ENCODE measurements at places on chromosomes 7 and 10.

- no peak for DNase-seq
These were observed 79.0 kb downstream of the PRR15 start for GRCh38 chr7:29642494-29643155.

- no peak for DNase-seq
These were observed 174.3 kb downstream of the TCERG1L start for GRCh38 chr10:131137223-131137622.

DNA sequence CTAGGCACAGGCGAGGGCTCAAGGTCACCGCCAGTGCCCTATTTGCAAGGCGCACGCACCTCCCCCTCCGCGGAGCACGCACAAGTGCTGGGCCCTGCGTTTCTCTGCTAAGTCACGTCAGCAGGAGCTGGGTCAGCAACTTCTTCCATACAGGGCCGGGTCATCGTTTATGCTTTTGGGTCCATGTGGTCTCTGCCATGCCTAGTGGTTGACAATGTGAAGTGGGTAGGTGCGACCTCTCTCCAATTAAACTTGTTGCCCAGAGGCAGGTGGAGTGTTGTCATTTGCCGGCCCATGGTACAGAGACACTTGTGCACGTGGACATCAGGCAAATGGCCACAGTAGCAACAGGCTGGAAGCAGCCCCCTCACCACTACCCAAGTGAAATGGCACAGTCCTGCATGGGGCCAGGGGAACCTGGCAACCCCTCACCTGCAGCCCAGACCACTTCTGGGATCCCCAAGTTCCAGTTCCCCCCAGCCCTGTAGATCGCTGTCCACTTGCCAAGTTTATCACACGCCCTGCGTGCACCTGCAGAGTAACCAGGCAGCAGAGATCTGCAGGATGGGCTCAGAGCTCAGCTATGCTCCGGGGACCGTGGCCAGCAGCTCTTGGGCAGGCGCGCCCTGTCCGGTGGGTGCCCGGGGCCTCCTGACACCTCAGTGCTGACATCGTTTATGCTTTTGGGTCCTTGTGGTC, 86.1 kb upstream of the PPP2R2D start:
- no peak for DNase-seq

- no peak for DNase-seq
These were observed 34.6 kb upstream of the GLCCI1 start for GRCh38 chr7:7933915-7934526.

DNA sequence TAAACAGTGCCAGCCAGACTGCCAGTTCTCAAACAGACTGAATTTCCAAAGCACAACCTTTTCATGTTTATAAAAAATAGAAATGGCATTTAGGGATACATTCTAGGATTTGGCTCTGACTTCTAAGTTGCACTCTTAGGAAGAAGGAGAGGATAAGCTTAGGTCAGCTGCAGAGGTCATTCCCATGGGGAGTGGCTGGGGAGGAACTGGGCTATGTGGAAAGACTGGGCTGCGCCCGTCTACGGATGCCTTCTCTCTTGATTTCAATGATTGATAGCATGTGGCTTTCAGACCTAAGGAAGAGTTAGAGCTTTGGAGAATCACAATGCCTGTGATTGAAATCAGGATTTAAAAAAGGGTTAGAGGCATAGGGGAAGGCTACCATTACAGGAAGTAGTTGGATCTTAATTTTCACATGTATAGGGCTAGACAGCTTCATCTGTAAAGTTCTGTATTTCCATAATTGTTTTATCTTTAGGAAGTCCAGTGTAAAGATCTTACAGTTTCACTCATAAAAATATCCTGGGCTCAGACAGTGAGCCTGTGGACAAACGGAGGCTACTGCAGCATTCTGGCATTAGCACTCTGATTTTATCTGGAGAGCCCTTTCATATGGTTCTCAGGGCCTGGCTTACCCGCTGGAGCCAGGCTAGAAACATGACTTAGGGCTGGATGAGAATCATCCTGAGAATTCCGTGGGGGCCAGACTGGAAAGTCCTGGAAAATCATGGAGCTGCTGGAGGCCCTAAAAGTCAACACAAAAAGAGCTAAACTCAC, 29.5 kb downstream of the NUDT5 start:
- no peak for DNase-seq

GRCh38 chr7:126529254-126529653, 723.5 kb downstream of the GRM8 start:
- DNase-seq: no peak

GRCh38 chr7:24974026-24974832, 5.7 kb downstream of the OSBPL3 start:
- no peak for DNase-seq

DNA sequence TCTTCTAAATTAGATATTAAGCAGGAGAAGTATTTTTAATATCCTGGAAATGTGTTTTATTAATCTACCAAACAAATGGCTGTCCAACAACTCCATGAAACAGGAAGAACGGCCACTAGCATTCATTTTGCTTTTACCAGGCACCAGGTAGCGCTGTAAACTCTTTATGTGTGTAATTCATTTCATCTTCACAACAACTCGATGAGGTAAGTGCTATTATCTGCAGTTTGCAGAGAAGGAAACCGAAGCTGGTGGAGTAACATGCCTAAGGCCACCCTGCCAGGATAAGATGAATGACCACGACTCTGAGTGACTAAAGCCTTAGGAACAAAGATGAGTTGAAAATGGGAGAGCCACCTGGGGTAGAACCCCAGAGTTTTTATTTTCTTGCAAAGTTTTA, 101.2 kb downstream of the KIAA1217 start:
- DNase-seq: no peak

DNA sequence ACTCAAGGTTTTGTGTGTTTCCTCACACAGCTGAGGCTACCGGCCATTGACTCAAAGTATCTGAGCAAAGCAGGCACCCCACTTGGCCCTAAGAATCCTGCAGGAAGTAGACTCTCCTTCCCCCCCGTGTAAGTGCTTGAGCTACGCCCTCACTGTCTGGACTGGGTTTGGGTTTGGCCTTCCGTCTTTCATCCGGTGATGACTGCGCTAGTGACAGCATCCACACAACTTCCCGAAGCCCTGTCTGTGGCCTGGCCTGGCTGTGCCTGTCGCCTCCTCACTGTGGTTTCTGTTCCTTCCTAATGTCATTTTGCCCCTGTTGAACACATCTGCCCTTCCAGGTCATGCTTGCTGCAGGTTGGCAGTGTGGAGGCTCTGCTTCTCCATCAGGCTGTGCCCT, 14.5 kb downstream of the C7orf57 start:
- DNase-seq: no peak

DNA sequence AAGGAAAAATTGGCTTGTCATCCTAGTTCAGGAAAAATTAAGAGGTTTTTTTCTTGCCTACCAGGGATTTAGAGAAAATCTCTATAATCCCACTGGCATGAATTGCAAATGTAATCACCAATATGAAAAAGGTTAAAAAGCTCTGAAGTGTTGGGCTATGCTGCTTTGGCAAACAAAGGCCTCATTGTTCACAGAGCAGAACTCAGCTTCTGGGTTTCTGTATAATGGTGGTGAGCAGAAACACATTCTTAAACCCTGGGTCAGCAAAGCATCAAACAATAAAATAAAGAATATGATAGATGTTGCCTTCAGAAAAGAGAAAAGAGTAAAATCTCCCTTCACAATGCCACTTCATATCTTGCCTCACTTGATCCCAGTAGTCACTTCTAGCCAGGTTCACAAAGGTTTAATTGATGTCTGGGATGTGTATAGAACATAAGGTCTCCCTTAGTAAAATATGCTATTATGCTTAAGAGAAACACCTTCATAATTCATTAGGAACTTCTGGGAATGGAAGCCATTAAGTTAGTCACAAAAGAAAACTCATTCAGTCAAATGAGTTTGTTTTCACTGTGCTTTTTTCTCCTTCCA, 1255.5 kb upstream of the PHF14 start:
- no peak for DNase-seq

DNA sequence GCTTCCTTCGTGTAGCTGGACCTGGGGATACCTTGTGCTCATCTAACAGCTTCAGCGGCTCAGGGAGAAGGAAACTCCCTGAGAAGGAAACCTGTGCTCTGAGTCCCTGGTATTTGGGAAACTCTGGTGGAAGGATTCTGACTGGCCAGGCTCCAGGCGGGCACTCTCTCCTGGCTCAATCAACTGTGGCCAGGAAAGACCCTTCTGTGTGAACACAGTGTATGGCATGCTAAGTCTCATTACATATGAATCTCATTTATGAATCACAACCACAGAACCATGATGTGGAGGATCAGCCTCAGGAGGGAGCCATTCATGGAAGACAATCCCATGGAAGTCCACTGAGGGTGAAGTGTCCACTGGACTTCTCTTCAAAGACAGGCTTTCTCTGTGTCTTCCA, 20.9 kb downstream of the NPS start:
- no peak for DNase-seq

DNA sequence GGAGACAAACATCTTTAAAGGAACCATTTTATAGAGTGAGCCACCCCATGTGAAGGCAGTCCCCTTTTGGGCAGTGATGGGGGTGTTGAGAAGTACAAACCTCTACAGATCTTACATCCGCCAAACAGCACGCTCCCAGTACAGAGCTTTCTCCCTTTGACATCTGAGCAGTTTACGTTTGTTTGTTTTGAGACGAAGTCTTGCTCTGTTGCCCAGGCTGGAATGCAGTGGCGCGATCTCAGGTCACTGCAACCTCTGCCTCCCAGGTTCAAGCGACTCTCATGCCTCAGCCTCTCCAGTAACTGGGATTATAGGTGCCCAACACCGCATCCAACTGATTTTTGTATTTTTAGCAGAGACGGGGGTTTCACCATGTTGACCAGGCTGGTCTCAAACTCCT, 128.9 kb downstream of the CCDC3 start:
- no peak for DNase-seq

GRCh38 chr7:9962742-9963141, 1010.9 kb upstream of the PHF14 start:
- no peak for DNase-seq

DNA sequence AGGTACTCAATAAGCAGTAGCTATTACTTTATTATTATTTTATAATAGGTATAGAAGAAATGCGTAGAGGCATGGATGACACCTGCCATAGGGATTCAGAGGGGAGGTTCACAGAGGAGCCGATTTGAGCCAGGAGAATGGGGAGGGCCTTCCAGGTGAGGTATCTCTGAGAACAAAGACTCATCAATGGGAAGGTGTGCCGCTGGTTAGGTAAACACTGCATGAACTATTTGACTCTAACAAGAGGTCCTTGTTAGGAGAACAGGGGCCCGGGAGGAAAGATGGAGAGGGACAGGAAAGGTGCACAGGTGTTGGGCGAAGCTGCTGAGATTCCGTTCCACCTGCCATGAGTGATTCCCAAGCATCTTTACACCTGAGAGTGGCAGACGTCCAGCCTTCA, 41.8 kb upstream of the TMEM273 start:
- DNase-seq: no peak

- DNase-seq: no peak
These were observed 373.2 kb upstream of the PODXL start for GRCh38 chr7:131929632-131930031.

DNA sequence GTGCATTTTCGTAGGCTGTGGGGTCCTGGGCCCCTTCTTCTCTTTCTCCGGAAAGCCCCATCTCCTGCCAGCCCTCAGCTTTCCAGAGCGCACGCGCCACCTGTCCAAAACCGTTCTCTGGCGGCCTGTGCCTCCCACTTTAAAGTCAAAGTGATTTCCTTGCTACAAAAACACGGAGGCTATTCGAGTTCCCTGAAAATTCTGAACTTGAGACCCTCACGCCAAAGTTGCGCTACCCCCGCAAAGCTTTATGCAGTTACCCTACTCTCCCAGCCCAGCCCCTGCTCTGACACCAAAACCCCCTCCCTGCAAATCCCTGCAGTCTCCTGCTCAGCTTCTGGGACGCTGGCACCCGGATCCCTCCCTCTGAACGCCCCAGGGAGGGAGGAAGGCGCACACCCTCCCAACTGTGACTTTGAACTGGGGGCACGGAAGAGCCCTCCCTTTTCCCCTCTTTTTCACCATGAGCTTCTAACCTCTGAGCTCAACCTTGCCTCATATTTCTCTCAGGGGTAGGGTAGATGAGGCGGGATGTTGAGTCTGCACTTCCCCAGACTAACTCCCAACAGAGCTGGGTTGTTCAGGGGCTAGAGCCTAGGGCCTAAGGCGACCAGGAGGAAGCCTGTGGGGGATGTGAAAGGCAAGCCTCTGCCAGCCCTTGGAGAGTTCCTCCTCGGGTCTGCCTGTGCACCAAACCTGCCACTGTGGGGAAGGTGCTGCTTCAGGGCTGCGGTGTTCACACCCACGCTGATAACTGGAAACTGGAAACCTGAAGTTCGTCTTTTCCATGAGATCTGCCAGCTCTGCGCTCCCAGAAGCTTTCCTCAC, 2.7 kb upstream of the PAX4 start:
- DNase-seq: no peak

- DNase-seq: no peak
These were observed 126.3 kb downstream of the CNOT4 start for GRCh38 chr7:135383525-135384175.

GRCh38 chr7:108723381-108723814, 153.7 kb downstream of the DNAJB9 start:
- DNase-seq: no peak

- no peak for DNase-seq
These were observed 146.5 kb downstream of the TMEM178B start for GRCh38 chr7:141220263-141220880.

GRCh38 chr7:158495786-158496185, 91.8 kb downstream of the PTPRN2 start:
- no peak for DNase-seq

DNA sequence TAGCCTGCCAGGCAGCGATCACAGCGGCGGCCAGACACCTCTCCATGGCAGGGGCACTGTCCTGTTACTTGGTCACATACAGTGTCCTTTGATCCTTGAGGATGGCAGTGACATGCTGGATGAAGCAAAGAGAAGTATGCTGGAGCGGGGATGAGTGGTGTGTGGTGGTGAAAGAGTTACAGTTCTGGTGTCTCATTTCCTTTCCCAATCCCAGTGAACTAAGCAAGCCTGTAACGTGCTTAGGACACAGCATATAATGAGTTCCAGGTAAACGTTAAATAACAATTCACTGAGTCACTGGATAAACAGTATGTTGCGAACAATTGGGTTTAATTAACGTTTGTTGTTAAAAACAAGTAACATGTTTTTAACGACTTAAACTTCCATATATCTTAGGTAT, 63.5 kb upstream of the LAMB1 start:
- no peak for DNase-seq
